ENCODE measurements at places on chromosomes 2 and 18. TPM values are rescaled to one million over a fixed set of nuclear protein-coding genes. Genes with fewer than 3 reads are reported as not detected.

The FAM161A gene
- 1.9 TPM for polyA plus RNA-seq

The HSBP1L1 gene
- polyA plus RNA-seq, result 42.9 TPM

The CDH7 gene
- not detected for polyA plus RNA-seq

The TOGARAM2 gene
- polyA plus RNA-seq, result 3.8 TPM

The DLX2 gene
- not detected for polyA plus RNA-seq

The RGPD6 gene
- polyA plus RNA-seq, result 9.3 TPM

The RRM2 gene
- 0.27 TPM for polyA plus RNA-seq

The DPYSL5 gene
- polyA plus RNA-seq, result not detected

The HOXD4 gene
- 1.8 TPM for polyA plus RNA-seq

The MAP2 gene
- 11.7 TPM for polyA plus RNA-seq

The SERPINB13 gene
- polyA plus RNA-seq, result not detected

The PUM2 gene
- 23.4 TPM for polyA plus RNA-seq

The EMILIN2 gene
- 2.8 TPM for polyA plus RNA-seq

The CXCR1 gene
- 0.08 TPM for polyA plus RNA-seq

The SULT1C4 gene
- 0.92 TPM for polyA plus RNA-seq

The HOXD10 gene
- not detected for polyA plus RNA-seq

The PSTPIP2 gene
- polyA plus RNA-seq, result 2.3 TPM

The CSRNP3 gene
- 2.7 TPM for polyA plus RNA-seq

The XDH gene
- 0.66 TPM for polyA plus RNA-seq

The ANKRD62 gene
- polyA plus RNA-seq, result 1.6 TPM

The KHK gene
- polyA plus RNA-seq, result 10.6 TPM

The NGEF gene
- polyA plus RNA-seq, result 6.4 TPM

The GNAL gene
- polyA plus RNA-seq, result 0.70 TPM

The NLRC4 gene
- 0.21 TPM for polyA plus RNA-seq

The PFN4 gene
- 0.63 TPM for polyA plus RNA-seq

The RND3 gene
- 4.5 TPM for polyA plus RNA-seq

The GALNT3 gene
- polyA plus RNA-seq, result 13.7 TPM

The NDC80 gene
- 0.87 TPM for polyA plus RNA-seq

The HRH4 gene
- polyA plus RNA-seq, result not detected

The LCLAT1 gene
- polyA plus RNA-seq, result 2.0 TPM

The SKA1 gene
- 0.05 TPM for polyA plus RNA-seq

The METTL5 gene
- 41.3 TPM for polyA plus RNA-seq

The C1GALT1C1L gene
- 1.2 TPM for polyA plus RNA-seq

The KCNK3 gene
- 9.0 TPM for polyA plus RNA-seq

The ARHGAP15 gene
- 0.80 TPM for polyA plus RNA-seq

The ANKRD30B gene
- polyA plus RNA-seq, result 0.99 TPM

The PXDN gene
- polyA plus RNA-seq, result 4.7 TPM

The NCKAP5 gene
- 0.53 TPM for polyA plus RNA-seq

The KLHL29 gene
- 6.6 TPM for polyA plus RNA-seq

The IHH gene
- polyA plus RNA-seq, result not detected

The RFTN2 gene
- 0.77 TPM for polyA plus RNA-seq

The PRR30 gene
- polyA plus RNA-seq, result not detected

The SLC16A14 gene
- polyA plus RNA-seq, result 0.15 TPM
